Activated CD8-positive, alpha-beta T cell treated with anti-CD3 and anti-CD28 coated beads for 36 hours (primary cell): ENCODE measurements at places on chromosomes 13 and 19. TPM values are rescaled to one million over a fixed set of nuclear protein-coding genes. Genes with fewer than 3 reads are reported as not detected.

DNA sequence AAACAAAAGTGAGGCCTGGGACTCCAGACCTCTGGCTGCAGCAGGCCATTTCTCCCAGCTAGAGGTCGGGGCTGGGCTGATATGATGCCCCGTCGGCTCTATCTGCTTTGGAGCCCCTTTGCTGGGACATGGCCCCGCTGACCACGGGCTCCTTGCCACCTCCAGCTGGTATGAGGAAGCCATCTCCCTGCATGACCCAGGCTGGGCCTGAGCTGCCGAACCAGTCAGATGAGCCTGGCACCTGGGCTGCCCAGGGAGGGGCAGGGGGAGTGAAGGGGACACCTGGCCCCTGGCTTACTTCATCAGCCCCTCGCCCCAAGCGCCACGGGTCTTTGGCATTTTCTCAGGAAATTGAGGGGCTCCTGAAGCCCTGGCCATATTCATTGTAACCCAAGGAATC, 7.8 kb downstream of the ZSWIM4 start:
- no peak overlapping the region for H3K4me3 ChIP-seq
- no peaks in the 10 kb centered on the region for H3K27me3 ChIP-seq
- peaks cover 7% of the 10 kb centered on the region for H3K36me3 ChIP-seq
- no peaks in the 10 kb centered on the region for H3K4me1 ChIP-seq

DNA sequence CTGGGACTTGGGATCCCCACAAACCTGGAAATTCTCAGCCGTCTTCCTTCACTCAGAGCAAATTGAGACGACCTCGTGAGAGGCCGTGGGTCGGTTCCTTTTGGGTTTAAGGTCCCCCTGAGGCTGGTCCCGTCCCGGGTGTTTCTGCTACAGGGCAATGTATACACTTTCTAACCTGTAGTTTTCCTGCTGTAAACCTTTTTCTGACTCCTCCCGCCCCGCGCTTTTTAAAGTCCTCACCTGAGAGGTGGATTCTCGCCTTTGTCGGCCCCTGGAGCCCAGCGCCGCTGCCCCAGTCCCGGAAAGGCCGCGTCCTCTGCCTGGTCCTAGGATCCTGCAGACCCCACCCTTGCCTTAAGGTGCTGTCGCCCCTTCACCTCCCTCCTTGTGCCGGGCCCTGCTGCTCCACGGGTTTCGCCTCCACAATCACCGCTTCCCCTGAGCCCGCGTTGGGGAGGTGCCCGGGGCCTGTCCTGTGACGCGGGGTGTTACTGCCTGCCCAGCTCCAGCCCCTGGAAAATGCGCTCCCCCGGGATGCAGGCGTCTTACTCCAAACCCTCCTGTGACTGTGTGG, 391 bp downstream of the ZNF761 start:
- peak overlapping the region; percentile 91 for H3K27ac ChIP-seq
- H3K4me3 ChIP-seq = peak overlapping the region; percentile 96
- peaks cover 2% of the 10 kb centered on the region for H3K27me3 ChIP-seq
- peaks cover 46% of the 10 kb centered on the region for H3K36me3 ChIP-seq

DNA sequence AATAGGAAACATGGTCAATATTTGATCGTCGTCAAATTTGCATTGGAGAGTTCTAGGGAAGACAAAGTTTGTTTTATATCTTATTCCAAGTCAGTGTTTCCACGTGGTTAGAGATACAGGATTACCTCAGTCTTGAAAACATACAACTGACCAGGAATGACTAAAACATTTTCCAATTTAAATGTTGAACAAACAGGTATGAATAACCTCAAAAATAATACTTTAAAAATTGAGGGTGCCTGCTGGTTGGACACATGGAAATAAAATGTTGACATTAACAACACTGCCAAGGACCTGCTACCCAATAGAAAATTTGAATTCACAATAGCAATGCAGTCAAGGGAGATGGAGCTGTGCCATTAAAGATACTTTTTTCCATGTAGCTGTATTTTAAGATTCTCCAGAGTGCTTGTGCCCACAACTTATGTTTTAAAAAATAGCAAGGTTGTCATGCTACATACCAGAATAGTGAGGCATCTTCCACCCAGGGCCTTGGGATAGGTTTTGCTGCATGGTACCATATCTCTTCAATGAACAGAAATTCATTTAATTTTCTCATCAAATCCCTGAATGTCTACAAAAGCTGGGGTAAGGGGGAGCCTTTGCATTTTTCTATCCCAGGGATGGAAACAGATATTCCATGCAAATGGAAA, 260.8 kb downstream of the EFNB2 start:
- H3K4me1 ChIP-seq = no peaks in the 10 kb centered on the region
- no peak overlapping the region for H3K4me3 ChIP-seq
- no peaks in the 10 kb centered on the region for H3K36me3 ChIP-seq
- H3K27me3 ChIP-seq = no peaks in the 10 kb centered on the region
- no peak for DNase-seq
- no peak overlapping the region for H3K27ac ChIP-seq

DNA sequence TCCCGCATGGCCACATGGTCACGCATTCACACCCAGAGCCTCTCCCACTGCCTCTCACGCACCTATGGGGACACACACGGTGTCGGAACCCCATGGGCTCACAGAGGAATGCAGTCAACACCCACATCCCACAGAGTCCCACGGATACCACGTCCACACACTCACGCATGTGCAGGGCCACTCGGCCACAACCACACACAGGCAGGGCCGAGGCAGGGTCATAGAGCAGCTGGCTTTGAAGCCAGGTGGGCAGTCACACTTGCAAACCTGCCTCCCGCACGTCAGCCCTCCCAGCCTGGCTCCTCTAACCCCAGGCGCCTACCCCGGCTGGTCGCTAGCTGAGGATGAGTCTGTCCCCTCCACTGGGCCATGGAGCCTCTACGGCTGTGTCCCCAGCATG, 8.1 kb downstream of the ERCC2 start:
- no peak overlapping the region for H3K27ac ChIP-seq
- H3K4me1 ChIP-seq = no peaks in the 10 kb centered on the region
- no peaks in the 10 kb centered on the region for H3K27me3 ChIP-seq
- H3K4me3 ChIP-seq = no peak overlapping the region

DNA sequence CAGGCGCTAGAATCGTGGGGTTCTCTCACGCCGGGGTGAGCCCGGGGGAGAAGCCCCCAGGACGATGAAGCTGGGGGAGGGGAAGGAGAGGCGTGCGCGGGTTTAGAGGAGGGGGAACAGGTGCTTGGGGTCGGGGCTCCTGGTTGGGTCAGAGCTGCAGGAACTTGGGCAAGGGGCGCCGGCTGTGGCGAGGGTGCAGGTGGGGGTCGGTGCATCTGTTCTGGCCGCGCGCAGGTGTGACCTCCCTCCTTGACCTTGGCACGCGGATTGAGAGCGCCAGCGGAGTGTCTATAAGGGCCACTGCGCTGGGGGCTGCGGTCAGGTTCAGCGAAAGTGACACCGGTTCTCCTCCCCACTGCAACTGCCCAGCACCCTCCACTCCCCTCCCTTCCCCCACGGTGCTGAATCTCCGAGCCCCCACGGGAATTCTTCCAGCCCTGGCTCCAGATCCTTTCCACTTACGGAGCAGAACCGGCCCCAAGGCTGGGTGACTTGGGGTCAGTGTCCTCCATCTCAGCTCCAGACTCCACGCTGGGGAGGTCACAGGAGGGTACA, 618 bp downstream of the TMEM38A start:
- no peaks in the 10 kb centered on the region for H3K27me3 ChIP-seq
- DNase-seq = peak; percentile 34
- H3K36me3 ChIP-seq = peaks cover 17% of the 10 kb centered on the region
- H3K27ac ChIP-seq = no peak overlapping the region

- H3K27me3 ChIP-seq = peaks cover 3% of the 10 kb centered on the region
- no peak overlapping the region for H3K4me3 ChIP-seq
- no peaks in the 10 kb centered on the region for H3K36me3 ChIP-seq
- no peaks in the 10 kb centered on the region for H3K4me1 ChIP-seq
- H3K27ac ChIP-seq = no peak overlapping the region
Observed at GRCh38 chr19:18809149-18809868, 18.2 kb upstream of the COMP start.

DNA sequence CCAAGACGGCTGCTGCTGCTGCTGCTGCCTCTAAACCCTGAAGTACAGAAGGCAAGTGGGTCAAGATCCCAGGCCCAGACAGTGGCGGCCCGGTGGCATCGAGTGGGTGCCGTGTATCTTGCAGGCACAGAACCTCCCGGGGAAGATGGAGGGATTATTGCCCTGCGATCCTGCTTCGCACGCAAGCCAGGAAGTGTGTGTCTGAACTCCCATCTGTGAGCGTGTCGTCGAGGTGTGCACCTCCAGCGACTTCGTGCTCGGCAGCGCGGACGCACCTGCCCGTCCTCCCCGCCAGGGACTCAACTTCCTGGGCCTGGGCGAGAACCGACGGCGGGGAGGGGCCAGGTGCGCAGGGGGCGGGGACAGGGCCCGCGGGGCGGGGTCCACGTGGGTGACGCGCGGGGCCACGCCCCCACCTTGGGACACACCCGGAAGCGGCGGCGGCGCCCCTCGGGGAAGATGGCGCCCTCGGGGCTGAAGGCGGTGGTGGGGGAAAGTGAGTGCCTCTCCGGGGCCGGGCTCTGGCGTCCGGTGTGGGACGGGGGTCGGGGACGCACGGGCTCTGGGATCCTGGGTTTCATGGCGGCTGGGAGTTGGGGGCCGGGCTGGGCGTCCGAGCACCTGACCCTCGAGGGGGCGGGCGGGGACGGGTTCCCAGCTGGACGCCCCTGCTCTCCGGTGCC, at the start of gene STXBP2:
STXBP2 (plus strand) TSS at position 420 of the 683 bp plus-strand sequence; CDS start at position 460, 40 bp downstream.
- H3K36me3 ChIP-seq = peaks cover 12% of the 10 kb centered on the region
- H3K4me1 ChIP-seq = peaks cover 27% of the 10 kb centered on the region

DNA sequence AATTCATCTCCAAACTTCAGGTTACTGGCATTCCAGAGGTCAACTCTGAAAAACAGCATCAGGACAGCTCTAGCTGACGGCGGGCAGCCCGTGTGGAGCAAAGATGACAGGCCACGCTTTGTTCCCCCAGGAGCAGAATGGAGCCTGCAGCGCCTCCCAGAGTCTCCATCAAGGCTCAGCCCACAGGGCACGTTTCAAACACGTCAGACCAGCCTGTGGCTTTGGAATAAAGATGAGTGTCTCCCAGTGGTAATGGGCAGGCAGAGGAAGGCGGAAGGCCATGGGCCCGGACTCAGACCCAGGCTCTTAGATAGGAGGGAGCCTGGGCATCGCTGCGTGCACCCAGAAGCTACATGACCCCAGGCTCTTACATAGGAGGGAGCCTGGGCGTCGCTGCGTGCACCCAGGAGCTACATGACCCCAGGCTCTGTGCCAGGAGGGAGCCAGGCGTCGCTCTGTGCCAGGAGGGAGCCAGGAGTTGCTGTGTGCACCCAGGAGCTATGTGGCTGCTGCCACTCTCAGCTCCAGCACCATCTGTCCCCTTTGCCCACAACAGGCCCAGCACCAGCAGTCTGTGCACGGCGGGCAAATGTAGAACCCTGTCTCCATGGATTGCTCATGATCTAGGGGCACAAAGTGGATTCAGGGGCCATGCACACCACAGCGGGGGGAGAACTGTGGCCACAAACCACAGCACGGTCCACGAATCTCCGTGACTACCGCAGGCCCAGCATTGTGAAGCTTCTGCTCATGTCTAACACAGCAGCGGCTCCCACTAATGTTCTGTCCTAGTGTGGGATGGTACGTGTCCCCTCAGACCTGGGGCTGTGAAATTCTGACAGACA, 47.8 kb upstream of the C13orf46 start:
- no peak overlapping the region for H3K4me3 ChIP-seq
- peaks cover 14% of the 10 kb centered on the region for H3K36me3 ChIP-seq
- no peak for DNase-seq
- H3K27me3 ChIP-seq = no peaks in the 10 kb centered on the region
- H3K27ac ChIP-seq = peak overlapping the region; percentile 5

DNA sequence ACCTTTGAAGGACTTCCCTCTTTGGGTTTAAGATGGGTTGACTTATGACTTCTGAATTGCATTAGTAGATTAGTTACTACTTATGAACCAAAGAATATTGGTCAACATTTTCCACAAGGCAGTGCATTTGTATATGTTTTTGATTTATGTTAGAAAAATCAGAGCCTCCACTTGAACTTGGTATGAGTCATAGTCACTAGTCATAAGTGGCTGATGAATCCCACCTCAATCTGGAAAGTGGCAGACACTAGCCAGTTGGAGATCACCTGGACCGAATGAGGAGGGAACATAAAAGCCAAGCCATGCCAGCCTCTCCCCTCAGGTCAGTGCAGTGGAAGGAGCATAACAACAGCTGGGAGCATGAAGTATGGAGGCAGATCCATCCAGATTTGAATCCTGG, 39.3 kb upstream of the SPART start:
- H3K27me3 ChIP-seq = peaks cover 7% of the 10 kb centered on the region
- H3K27ac ChIP-seq = no peak overlapping the region
- H3K36me3 ChIP-seq = no peaks in the 10 kb centered on the region

GRCh38 chr19:18671303-18672043, 12.0 kb upstream of the CRTC1 start:
- peaks cover 7% of the 10 kb centered on the region for H3K36me3 ChIP-seq
- DNase-seq = no peak
- no peaks in the 10 kb centered on the region for H3K27me3 ChIP-seq
- no peak overlapping the region for H3K27ac ChIP-seq
- H3K4me1 ChIP-seq = no peaks in the 10 kb centered on the region

GRCh38 chr13:37476874-37477273, 121.7 kb downstream of the POSTN start:
- no peak for DNase-seq
- no peaks in the 10 kb centered on the region for H3K36me3 ChIP-seq
- H3K27ac ChIP-seq = no peak overlapping the region
- no peaks in the 10 kb centered on the region for H3K4me1 ChIP-seq
- no peak overlapping the region for H3K4me3 ChIP-seq

- H3K36me3 ChIP-seq = no peaks in the 10 kb centered on the region
- no peak overlapping the region for H3K27ac ChIP-seq
Observed at GRCh38 chr13:42814868-42815267, 33.5 kb downstream of the FAM216B start.

GRCh38 chr19:45400192-45400591, 4.7 kb downstream of the PPP1R13L start:
- no peak overlapping the region for H3K27ac ChIP-seq
- H3K27me3 ChIP-seq = peaks cover 56% of the 10 kb centered on the region
- H3K36me3 ChIP-seq = peaks cover 2% of the 10 kb centered on the region
- peaks cover 26% of the 10 kb centered on the region for H3K4me1 ChIP-seq

- peaks cover 2% of the 10 kb centered on the region for H3K27me3 ChIP-seq
- no peak overlapping the region for H3K27ac ChIP-seq
- H3K4me3 ChIP-seq = no peak overlapping the region
- H3K36me3 ChIP-seq = no peaks in the 10 kb centered on the region
Observed at GRCh38 chr13:91303031-91303430, 44.5 kb upstream of the MIR17HG start.

GRCh38 chr19:16371540-16371986, 46.9 kb downstream of the KLF2 start:
- peak overlapping the region; percentile 54 for H3K27ac ChIP-seq
- peaks cover 17% of the 10 kb centered on the region for H3K36me3 ChIP-seq
- peak overlapping the region; percentile 3 for H3K4me3 ChIP-seq
- peak; percentile 95 for DNase-seq

GRCh38 chr13:45940061-45940460, 88.5 kb upstream of the SIAH3 start:
- no peak for DNase-seq
- H3K4me3 ChIP-seq = no peak overlapping the region
- H3K4me1 ChIP-seq = no peaks in the 10 kb centered on the region
- no peak overlapping the region for H3K27ac ChIP-seq
- H3K27me3 ChIP-seq = peaks cover 2% of the 10 kb centered on the region
- H3K36me3 ChIP-seq = no peaks in the 10 kb centered on the region

PEAK3 gene
- not detected for total RNA-seq

GIPR gene
- total RNA-seq = 6.8 TPM

AMER2 gene
- not detected for total RNA-seq

SPHK2 gene
- total RNA-seq = 22.9 TPM

RNF225 gene
- total RNA-seq = 1.1 TPM

CFD gene
- total RNA-seq = 0.60 TPM

ZNF101 gene
- total RNA-seq = 82.5 TPM

CYP4F2 gene
- 0.18 TPM for total RNA-seq

COL4A2 gene
- total RNA-seq = not detected

ZNF575 gene
- 1.2 TPM for total RNA-seq

ANGPTL8 gene
- not detected for total RNA-seq

C19orf67 gene
- total RNA-seq = not detected
